Stimulated activated CD4-positive, alpha-beta T cell treated with anti-CD3 and anti-CD28 coated beads, Interleukin-1b, Interleukin-23, amount 100 ng/mL, for 24 hours (primary cell): ENCODE measurements at places on chromosomes 5 and 9.
A peak's percentile ranks its signal among the peaks of the same experiment; 100 is the strongest.

DNA sequence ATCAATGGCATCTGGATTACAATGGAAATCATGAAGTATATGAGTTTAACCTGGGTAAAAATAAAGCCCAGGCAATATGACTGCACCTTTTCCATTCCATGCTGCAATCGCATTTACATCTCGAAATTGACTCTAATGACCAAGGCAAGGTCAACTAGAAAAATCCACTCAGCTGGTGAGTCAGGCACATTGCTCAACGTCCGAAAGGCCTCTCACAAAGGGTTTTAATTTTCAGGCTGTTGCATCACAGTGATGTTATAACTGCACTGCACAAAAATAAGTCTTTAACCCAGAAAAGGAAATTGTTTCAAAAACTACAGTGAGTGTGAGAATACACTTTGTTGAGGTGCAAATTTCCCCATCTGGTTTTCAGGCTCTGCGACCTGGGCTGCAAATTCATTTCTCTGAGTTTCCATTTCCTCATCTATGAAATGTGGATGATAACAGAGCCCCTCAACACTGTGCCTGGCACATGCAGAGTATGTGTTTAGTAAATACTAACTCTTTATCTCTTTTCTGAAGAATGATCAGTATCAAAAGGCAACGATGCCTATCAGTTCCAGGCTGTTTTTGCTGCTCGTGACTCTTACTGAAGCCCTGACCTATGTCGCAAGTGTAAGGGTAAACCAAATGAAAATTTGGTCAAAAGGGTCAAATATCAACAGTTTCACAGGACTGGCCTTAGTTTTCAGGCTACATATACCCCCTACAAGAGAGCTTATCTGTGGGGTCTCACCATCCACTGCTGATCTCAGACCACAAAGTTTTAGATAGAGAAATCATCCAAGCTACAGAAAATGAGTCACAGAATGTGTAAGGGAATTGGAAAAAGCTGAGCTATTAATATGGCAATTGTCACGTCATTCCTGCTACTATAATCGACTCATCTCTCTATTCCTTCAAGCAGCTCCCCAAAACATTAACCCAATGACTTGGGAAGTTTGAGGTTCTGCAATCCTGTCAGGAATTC is 4.1 kb downstream of the NFIL3 start:
- peak; percentile 33 for DNase-seq

- DNase-seq, result no peak
These were observed 7.2 kb upstream of the NPR3 start for GRCh38 chr5:32703957-32704356.

GRCh38 chr5:147415651-147416050 is 94.2 kb downstream of the DPYSL3 start:
- no peak for DNase-seq

DNA sequence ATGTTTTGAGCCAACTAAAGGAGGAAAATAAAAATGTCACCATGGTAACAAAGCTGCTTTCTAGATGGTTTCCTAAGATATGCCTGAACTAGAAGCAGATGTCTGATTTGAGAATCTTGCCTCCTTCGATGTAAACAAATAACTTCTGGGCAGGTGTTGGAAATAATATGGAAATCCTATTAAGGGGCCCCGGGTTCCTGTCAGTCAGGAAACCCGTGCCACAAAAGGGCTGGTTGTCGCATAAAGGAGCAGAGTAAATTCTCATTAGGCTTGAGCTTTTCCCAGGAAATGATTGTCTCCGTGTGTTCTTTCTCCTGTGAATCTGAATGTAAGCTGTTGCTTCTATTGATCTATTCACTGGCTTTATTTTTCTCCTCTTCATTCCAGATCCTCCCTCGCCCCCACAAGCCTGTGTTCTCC is 90.8 kb downstream of the TLE4 start:
- DNase-seq, result no peak

GRCh38 chr9:81686614-81687520 is 2.5 kb downstream of the TLE1 start:
- no peak for DNase-seq

- no peak for DNase-seq
These were observed 93.8 kb upstream of the RASGRF2 start for GRCh38 chr5:80866371-80866770.

DNA sequence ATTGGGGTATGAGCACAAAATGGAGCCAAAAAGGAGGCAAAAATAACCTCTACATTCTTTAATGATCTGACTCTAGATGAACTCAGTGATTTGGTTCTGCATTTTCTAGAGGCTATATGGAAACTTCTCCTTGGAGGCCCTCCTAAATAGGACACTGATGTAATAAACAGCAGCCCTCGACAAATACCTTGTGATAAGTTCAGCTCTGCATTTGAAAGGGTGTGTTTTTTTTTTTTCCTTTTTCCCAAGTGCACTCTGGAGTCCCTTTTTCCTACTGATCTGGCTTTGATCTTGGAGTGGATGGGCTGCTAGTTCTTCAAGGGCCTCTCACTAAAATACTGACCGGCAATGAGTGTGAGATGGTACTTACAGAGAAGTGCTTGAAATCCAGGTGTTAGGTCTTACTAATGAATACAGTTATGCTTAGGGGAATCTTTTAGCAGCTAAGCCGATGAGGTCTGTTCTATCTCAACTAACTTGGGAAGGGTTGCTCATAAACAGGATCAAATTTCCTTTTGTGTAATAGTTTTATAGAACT is 161.7 kb downstream of the MAST4 start:
- DNase-seq, result no peak

- DNase-seq, result no peak
These were observed 45.4 kb downstream of the FGF1 start for GRCh38 chr5:142640316-142641005.

GRCh38 chr9:95874989-95875304 is 544 bp upstream of the ERCC6L2 start:
- peak; percentile 47 for DNase-seq

DNA sequence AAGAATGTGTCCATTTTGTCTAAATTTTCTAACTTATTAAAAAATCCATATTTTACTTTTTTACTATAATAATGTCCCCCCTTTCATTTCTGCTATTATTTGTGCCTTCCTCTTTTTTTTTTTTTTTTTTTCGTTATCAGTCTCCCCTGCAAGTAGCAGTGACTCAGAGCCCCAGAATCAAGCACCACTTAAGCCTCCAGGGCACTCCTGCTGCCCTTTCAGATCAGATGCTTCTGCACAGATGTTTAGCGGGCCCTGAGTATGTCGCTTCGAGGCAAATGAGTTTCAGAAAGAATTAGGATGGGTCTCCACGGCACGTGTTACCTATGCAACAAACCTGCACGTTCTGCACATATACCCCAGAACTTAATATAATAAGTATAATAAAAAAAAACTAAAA is 11.7 kb downstream of the MED7 start:
- no peak for DNase-seq

GRCh38 chr5:59840200-59840601 is 53.3 kb downstream of the PDE4D start:
- DNase-seq, result no peak

- no peak for DNase-seq
These were observed 208.5 kb downstream of the ROR2 start for GRCh38 chr9:91741522-91741921.

GRCh38 chr9:135290086-135290485 is 189.5 kb upstream of the PPP1R26 start:
- DNase-seq, result no peak

DNA sequence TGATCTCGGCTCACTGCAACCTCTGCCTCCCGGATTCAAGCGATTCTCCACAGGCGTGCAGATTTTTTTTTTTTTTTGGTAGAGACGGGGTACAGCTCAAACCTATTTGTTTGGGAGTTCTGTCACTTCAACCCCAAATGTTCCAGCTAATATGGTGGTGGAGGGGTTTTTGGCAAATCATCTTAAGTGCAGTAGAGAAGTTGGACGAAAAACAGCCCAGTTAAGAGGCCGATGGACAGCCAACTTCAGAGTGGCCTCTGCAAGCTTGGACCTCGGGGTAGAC is 756 bp upstream of the PRR7 start:
- DNase-seq, result no peak

- DNase-seq, result no peak
These were observed 139.7 kb downstream of the FBXO4 start for GRCh38 chr5:42064821-42065220.

DNA sequence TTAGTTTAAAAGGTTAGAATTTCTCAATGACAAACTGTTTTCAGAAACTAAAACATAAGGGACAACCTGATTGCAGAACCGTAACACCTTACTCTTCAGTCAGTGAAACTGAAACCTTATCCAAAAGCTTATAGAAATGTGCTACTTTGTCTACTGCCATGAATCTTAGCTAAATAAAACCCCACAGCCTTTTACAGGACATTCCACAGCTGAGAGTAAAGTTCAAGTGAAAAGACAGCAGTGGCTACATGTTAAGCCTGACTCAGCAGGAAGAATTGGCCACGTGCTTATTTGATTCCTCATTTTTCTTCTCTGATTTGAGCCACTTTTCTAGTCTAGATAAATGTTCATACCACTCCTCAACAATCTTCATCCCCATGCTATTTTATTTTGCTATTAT is 278.7 kb upstream of the ISL1 start:
- no peak for DNase-seq

GRCh38 chr5:126846344-126846743 is 69.4 kb downstream of the LMNB1 start:
- no peak for DNase-seq
